Skin of body (tissue), 3 donors: ENCODE measurements at places on chromosomes 12 and 14. TPM values are rescaled to one million over a fixed set of nuclear protein-coding genes. Genes with fewer than 3 reads are reported as not detected.

- peak; percentile 37 for DNase-seq
Observed at GRCh38 chr14:52399921-52400595, 85.9 kb downstream of the PTGER2 start.

The RERGL gene
- 0.79 TPM for total RNA-seq

The SLC6A15 gene
- total RNA-seq, result 1.2 TPM

DNA sequence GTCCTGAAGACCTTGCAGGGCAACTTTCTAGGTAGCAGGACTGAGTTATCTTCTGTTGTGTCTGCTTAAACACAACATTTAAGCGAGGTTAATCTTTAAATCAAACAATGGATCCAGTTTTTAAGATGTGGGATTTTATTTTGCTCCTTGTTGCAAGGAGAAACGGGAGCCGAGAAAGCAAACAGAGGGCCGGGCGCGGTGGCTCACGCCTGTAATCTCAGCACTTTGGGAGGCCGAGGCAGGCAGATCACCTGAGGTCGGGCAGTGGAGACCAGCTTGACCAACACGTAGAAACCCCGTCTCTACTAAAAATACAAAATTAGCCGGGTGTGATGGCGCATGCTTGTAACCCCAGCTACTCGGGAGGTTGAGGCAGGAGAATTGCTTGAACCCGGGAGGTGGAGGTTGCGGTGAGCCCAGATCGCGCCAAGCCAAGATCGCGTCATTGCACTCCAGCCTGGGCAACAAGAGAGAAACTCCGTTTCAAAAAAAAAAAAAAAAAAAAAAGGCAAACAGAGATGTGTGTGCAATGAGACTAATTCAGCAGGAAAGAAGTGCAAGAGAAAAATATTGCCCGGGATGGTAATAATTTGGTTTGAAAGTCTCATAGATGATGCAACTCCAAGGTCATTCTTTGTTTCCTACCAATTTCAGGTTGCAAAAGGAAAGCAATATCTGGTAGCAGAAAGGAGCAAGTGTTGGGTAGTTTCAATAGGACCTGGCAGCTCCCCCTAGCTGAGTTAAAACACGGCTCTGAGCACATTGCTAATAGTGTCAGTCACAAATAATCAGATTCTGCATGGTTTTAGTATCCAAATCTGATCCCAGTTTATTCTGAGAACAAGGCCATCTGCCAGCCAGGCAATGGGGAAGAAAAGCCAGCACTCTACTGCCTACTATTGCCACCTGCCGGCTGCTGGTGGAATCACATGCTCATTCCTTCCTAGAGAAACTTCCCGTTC lies 141.4 kb downstream of the PPM1H start:
- DNase-seq, result peak; percentile 97

GRCh38 chr14:104440297-104440956 lies 139.1 kb upstream of the C14orf180 start:
- no peak for DNase-seq

GRCh38 chr12:12600659-12601058 lies 11.0 kb upstream of the CREBL2 start:
- DNase-seq, result no peak

GRCh38 chr12:55629058-55629841 lies 7.4 kb upstream of the OR10P1 start:
- DNase-seq, result no peak

DNA sequence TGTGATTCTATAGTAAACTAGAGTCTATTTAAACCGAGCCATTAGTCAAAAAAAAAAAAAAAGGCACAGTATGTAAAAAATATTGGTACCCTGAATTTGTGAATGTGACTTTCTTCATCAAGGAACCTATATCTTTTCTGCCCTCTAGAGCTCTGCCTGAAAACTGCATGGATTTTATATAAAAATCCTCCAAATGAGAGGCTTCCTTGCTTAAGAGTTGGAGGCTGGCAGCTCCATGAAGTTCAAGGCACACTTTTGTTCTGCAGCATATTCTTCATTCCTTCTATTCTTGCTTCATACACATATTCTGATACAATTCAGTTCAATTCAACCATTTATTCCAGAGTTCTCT lies 23.1 kb upstream of the NKX2-8 start:
- DNase-seq, result no peak

The PTPN11 gene
- total RNA-seq, result 46.7 TPM

The TCL1B gene
- total RNA-seq, result not detected
